ENCODE measurements at places on chromosomes 7 and 10.
A peak's percentile ranks its signal among the peaks of the same experiment; 100 is the strongest.

DNA sequence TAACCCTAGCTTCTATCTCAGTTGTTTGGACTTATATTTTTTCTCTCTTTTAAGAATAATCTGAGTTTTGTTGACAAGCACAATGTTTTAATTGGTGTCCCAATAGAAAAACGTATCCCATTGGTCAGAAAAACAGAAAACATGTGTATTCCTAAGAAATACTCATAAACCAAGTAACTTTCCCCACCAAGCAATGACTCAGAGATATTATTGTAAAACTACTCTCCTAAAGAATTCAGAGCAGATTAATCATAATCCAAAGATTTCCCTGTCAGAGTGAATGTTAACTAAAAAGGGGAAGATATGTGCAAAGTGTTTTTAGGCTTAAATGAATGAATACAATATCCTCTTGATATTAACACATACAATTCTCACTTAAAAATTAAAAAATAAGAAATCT is 29.4 kb upstream of the MBL2 start:
- DNase-seq: no peak

DNA sequence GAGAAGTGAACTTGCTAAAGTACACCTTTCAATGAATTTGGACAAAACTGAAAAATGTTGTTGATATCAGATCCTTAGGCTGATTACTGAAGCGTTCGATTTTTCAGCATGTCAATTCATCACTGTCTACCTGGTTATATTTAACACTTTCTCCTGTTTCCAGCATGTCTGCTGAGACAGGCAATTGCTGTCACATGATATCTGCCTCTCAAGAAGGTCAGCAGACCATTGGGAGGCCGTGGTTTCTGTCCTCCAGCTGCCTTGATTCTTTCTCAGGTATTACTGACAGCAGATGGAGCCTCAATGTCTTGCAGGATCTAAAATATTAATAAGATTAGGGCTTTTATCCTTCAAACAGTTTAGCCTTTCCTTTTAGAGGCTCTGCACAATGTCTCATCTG is 127.5 kb downstream of the SNX10 start:
- DNase-seq: no peak

DNA sequence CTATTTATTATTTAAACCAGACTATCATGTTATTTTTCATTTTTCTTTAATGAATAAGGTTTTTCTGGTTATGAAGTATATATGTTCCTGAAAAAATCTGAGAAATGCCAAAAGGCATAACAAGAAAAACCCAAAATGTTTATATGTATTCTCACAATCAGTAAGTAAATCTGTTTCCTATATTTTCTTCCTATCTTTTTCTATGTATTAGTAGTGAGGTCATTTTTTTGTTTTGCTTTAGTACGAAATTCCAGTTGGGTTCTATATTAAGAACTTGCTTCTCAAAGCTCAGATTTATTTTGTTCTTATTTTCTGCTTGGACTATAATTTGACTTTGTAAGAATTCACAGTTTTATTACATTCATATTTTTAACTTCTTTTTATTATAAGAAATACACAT is 287.5 kb upstream of the NFE2L3 start:
- DNase-seq: no peak

DNA sequence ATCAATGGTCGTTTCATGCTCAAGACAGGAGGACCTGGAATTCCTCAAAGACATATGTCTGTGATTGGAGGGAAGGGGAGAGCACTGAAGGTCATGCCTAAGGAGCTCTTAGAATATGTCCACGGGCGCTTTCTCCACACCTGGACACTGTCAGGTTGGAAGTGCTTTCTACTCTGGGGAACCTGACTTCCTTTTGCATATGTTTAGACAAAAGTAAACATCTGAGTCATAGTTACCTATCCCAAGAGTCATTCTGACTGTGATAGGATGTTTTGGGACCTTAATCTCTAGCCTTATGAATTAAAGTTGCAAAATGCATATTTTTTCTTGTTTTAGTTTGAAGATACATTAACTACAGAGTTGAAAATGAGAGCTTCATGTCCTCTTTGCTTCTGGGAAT is 251.7 kb downstream of the KLF6 start:
- no peak for DNase-seq

DNA sequence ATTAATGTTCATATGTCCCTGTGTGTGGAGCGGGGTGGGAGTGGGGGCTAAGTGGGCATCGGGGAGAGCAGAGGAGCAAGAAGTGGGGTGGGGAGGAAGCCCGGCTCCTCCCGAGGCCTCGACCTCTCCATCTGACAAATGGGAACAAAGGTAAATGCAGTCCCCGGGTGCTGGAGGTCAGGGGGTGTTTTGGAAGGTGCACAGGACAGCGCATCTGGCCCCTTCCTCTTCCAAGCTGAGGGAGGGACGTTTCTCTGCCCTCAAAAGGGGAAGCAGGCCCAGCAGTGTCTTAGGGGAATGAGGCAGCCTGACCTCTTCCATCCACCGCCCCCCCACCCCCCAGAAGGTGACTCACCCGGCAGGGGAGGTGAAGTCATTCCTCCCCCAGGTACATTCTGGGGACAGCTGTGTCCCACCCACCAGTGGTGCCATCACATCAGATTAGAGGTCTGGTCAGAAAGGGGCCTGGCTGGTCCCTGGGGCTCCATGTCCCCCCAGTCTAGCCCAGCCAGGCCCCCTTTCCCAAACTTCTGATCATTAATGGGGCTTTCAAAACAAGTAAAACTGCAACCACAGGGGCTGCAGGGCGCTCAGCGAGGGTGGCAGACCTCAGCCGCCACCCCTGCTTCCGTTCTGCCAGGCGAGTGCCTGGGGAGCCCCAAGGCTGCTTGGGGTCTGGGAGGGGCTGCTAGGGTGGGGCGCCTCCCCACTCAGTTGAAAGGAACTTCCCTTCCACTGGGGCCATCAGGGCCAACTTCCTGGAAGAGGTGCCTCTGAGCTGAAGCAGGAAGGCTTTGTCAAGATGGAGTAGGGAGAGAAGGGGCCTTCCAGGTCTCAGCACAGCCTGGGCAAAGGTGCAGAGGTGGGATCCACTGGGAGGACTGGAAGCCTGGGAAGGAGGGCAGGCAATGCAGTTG is 10.8 kb downstream of the LFNG start:
- DNase-seq: no peak

DNA sequence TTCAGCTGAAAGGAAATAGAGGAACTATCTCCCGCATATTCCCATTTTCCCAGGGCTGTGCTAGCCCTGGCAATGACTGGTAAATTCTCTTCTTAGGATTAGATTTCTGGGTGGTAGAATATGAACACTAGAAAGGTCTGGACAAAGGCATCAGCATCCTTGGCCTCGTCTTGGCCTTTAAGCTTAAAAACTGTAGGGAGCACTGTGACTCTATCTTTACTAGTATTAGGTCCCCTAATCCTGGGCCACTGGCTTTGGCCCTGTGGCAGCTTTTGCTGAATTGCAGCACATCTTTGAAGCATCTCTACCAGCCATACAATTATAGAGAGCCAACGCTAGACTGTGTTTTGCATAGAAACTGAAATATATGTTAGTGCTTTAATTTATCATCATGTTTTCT is 41.5 kb upstream of the EBLN1 start:
- DNase-seq: peak; percentile 8

DNA sequence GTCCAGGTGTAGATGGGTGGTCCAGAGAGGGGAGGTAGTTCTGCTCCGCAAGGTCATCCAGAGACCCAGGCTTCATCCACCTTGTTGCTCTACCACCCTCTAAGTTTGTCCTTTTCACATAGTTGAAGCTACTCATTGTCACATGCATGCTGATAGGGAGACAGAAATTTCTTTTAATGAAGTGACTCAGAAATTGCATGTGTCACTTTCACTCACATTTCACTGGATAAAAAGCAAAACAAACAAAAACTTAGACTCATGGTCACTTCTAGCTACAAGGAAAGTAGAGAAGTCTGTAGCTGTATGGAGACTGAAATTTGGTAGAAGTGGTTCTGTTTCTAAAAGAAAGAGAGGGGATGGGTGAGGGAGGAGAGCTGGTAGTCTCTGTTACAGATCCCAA is 161.9 kb downstream of the SORCS3 start:
- DNase-seq: no peak

- DNase-seq: no peak
These were observed 48.2 kb upstream of the LAMB4 start for GRCh38 chr7:108178398-108178797.

DNA sequence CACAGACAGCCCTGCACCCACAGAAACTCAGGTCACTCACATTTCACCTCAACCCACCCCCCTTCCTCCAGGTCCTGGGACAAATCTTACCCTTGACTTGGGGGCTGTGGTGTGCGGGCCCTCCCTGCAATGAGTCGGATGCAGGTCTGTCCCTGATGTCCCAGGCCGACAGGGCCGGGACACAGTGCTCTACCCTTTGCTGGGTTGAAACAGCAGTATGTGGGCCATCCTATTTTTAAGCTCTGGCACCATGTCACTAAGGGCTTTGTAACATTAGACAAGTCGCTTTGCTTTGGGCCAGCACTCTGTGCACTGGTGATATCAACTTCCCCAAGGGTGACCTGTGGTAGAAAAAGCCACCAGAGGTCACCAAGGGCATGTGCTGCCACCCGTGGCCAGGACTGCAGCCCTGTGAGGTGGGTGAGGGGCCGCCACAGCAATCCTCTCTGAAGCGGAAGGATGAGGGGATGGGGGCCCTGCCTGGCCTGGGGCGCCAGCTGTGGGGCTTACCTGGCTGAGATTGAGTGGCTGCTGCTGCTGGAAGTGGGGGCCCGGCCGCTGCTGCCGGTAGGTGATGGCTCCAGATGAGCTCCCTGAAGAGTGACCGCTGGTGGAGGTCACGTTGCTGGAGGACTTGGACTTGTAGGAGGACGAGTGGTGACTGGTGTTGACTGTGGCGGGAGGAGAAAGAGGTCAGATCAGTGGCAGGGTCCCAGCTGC is 51.3 kb downstream of the CLEC2L start:
- no peak for DNase-seq

DNA sequence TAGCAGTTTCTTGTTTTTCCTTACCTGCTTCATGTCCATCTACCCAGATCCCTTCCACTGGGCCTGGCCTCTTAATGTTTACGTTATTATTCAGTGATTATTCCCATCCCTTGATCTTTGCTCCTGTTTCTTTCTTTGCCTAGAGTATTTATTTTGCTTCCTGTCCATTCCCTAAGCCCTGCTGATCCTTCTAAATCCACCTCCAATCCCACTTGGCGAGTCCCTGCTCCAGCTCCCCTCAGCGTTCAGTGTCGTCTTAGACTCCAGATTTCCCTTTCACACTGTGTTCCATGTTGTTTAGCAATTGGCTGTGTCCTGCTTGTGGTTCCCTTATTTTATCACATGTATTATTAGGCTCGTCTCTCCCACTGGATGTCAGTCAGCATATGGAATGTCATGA is 7.3 kb downstream of the PPP2R2D start:
- no peak for DNase-seq

GRCh38 chr10:79399223-79399831 is 46.1 kb downstream of the ZCCHC24 start:
- peak; percentile 98 for DNase-seq

DNA sequence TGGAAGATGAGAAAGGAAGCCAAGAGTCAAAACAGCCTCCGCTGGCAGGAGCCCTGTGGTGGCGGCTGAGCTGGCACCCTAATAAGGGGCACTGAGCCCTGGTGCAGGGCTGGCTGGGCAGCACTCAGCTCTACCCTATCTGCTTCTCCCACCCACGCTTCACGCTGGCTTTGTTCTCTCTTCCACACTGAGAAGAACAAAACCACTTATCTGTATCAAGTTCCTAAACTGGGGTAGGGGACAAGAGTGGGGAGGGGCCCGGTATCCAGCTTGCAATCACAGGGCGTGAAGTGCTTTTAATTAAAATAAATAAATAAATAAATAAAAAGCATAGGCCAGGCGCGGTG is 52.1 kb downstream of the FAM53B start:
- DNase-seq: no peak

DNA sequence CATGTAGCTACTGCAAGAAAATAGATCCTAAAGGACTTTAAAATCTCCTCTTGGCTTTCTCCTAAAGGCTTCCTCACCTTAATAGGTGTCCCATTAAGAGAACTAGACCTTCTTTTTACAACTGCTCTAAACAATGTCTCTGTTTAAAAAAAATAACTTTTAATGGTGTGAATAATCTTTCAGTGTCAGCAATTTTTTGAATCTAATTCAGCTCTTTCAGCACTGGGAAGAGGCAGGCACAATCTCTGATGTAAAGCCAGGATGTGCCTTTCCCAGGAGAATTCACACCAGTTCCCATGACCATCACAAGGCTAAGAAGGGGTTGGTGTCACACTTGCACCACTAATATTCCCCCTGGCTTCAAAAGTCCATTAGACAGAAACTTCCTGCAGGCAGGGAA is 254.6 kb downstream of the XPNPEP1 start:
- DNase-seq: no peak

GRCh38 chr7:3154881-3155494 is 111.3 kb upstream of the CARD11 start:
- peak; percentile 61 for DNase-seq

DNA sequence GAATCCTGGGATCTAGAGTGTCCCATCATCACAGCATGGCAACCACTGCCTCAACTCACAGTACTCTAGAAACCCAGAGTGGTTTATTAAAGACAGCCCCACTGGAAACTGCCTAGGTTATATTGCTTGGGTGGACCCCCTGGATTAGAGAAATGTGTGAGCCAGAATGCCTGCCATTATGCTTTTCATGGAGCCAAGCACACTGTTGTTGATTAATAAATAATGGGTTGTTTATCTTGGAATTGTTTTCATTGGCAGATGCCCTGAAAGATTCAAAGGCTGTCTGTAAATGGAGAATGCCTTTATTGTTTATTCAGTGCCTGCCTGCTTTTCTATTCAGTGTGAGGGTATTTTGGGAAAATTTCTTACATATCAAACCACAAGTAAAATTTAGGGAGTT is 52.1 kb downstream of the GNAI1 start:
- no peak for DNase-seq

DNA sequence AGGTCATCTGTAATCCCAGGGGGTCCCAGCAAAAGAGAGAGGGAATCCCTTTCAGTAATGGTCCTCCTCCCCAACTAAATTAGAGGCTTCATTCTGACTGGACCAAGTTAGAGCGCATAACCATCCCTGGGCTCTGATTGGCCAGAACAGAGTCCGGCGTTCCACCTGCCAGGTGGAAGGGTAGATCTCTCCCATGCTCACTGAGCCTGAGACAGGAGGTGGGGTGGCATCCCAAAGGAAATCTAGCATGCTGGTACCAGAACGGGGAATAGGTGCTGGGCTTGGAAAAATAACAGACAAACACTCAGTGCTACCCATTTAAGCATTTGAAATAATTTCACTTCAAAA is 21.0 kb upstream of the TSPAN33 start:
- no peak for DNase-seq

GRCh38 chr7:129149511-129149910 is 5.0 kb downstream of the TSPAN33 start:
- DNase-seq: no peak

All from mesenchymal stem cell (in vitro differentiated cells and primary cell).